Stimulated activated CD4-positive, alpha-beta T cell treated with anti-CD3 and anti-CD28 coated beads, TNF-alpha, amount 100 ng/mL, for 24 hours (primary cell): ENCODE measurements at places on chromosomes 4 and X.

DNA sequence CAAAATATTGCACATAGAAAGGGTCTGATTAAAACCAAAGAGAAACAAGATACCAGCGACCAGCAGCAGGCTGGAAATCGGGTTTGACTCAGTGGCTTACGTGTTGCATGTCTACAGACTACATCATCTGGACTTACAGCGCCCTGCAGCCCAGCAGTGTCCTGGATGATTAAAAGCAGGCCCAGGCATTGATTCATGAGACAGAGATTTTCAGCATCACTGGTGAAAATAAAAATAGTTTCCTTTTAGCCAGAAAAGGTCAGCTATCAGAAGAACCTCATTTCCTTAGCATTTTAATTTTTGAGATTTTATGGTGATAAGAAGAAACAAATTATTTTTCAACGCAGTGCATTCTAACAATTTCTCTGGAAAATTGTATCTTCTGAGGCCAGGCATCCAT lies 190.6 kb downstream of the PTTG2 start:
- no peak for DNase-seq

- DNase-seq: no peak
Observed at GRCh38 chrX:21996872-21997455, 35.2 kb upstream of the PHEX start.

- DNase-seq: no peak
Observed at GRCh38 chr4:16717266-16717970, 181.0 kb downstream of the LDB2 start.

- no peak for DNase-seq
Observed at GRCh38 chrX:73562458-73562857, 539 bp upstream of the CHIC1 start.

DNA sequence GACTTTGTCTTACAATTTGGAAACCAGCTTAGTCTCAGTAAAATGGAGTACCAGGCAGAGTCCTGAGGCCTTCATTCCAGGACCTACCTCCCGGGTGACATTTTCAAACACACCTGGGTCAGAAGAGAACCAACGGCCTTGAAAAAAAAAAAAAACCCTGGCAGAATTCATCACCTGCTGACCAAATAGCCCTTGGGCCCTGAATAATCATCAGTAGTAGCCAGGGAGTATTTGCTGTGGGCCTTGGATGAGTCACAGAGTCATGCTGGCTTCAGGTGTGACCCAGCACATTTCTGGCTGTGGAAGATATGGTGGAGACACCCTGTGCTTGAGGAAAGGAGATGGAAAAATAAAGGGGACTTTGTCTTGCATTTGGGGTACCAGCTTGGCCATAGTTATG lies 92.2 kb downstream of the LPAR4 start:
- no peak for DNase-seq

- no peak for DNase-seq
Observed at GRCh38 chr4:113952452-113953029, 26.9 kb downstream of the ARSJ start.

DNA sequence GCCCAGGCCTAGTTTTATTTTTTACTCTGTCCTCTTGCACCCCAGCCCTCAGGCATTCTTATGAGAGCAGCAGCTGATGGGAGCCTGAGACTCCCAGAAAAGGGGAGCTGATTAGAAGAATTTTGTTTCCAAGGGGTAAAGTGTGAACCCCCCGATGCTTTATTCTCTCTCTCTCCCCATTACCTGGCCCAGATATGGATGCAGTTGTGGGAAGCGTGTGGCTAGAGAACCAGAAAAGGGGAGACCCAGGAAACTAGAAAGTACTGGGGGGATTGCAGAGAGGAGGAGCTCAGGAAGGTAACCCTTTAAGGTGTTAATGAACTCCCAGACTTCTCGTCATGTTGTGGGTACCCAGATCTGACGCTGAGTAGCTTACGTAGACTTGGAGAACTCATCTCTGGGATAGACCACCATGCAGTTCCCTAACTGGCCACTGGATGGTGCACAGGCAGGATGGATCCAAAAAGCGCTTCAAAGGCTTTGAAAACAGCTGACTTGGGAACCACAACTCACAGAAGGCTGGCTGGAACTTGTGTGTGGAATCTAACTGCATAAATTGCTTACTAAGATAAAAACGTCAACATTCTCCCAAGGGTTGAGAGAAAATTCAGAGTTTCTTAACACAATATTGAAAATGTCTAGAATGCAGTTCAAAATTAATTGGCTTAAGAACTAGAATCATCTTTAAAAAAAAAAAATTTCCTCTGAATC lies 64.7 kb downstream of the TBC1D14 start:
- DNase-seq: peak; percentile 58

GRCh38 chrX:140141444-140142029 lies 176.2 kb upstream of the CXorf66 start:
- peak; percentile 0 for DNase-seq

DNA sequence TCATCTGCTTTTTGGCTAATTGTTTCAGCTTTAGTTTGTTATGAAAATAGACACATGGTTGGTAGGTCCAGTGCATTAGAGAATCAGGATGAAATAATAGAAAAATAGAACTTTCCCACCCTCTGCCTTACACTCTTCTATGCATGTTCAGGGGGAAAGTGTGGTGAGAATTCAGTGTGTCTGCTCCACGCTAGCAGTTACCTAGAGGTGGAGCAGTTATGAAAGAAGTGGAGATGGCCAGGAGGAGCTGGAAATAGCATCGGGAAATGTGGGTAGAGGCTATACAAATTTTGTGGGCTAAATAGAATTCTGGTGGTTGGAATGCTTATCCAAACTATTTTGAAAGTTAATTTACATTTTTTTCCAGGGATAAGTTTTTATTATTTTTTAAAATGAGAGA lies 91.4 kb upstream of the MAD2L1 start:
- no peak for DNase-seq

DNA sequence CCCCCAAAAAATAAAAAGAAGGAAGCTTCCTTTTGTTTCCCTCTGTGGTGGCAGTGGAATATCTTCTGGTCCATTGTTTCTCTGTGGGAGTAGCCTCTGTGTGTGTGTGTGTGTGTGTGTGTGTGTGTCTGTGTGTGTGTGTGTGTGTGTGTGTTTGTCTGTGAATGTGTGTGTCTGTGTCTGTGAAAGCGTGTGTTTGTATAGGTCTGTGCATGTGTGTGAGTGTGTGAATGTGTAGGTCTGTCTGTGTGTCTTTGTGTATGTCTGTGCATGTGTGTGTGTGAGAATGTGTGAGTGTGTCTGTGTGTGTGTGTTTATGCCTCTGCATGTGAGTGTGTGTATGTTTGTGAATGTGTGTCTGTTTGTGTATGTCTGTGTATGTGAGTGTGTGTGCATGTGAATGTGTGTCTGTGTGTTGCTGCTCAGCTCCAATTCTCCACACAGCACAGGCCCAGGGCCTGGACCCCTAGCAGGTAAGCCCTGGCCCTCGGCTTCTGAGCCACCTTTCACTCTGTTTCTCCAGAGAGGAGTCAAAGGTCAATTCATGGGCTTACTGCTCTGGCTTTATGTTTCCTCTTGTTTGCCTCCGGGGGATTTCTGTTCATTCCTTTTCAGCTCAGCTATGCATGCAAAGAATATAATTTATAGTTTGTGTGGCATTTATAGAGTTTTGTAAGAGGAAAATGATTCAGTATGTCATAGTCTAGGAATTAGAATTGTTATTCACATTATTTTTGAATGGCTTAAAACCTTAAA lies 89.8 kb downstream of the UCHL1 start:
- no peak for DNase-seq
